ENCODE measurements at places on chromosomes 11 and 22.
A peak's percentile ranks its signal among the peaks of the same experiment; 100 is the strongest.

- DNase-seq: no peak
Measured at GRCh38 chr22:25554238-25554671, 10.2 kb upstream of the GRK3 start.

DNA sequence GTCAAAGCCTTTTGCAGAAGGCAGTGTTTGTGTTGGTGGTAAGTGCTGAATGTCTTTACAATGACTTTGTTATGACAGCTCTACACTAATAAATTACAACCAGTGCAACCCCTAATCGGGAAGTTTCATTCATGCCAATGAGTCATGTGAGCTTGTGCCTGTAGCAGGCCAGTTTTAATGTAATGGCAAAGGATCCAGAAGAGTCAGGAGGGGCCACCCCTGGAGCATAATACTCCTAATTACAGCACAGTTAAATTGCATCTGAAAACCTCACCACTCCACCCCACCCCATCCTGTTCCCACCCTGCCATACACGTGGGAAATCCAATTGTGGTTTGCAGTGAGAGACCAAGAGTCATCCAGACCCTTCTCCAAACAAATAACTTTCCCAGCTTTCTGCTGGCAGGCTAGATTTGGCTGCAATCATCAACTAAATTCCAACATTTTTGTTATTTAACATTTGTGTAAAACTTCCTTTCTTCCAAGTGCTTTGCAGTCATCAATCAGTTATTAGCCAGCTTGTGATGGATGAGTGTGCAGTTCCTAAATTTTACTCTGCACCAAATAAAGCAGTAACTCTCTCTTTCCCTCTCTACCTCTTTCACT lies 277.3 kb upstream of the FAT3 start:
- peak; percentile 78 for DNase-seq

GRCh38 chr11:115169251-115169650 lies 335.0 kb downstream of the CADM1 start:
- DNase-seq: no peak

GRCh38 chr11:45663486-45664375 lies 1.7 kb downstream of the CHST1 start:
- DNase-seq: no peak

- DNase-seq: no peak
Measured at GRCh38 chr11:65366340-65366773, 11.8 kb downstream of the TIGD3 start.

GRCh38 chr22:37797874-37798500 lies 9.7 kb upstream of the GCAT start:
- DNase-seq: no peak

GRCh38 chr11:36746886-36747710 lies 149.1 kb upstream of the RAG2 start:
- peak; percentile 37 for DNase-seq

GRCh38 chr22:28351476-28351875 lies 328.2 kb downstream of the TTC28 start:
- DNase-seq: no peak

DNA sequence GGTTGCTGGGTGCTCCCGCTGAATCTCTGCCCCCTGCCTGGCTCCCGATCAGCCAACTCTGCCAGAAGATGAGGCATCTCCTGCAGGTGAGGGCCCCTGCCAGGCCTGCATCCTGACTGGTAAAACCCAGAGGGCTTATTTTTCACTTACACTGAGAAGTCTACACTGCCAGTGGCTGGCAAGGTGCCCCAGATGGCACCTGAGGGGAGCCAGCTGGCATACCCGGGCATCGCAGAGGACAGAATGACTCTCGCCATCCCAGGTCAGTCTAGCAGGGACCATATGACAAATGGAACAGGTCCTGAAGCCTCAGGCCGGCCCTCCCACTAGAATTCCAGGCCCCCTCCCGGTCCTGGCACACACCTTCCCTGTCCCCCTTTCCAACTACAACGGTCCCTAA lies 30.9 kb downstream of the MACROD1 start:
- DNase-seq: no peak

GRCh38 chr11:47235163-47235562 lies 13.5 kb downstream of the ACP2 start:
- DNase-seq: no peak

DNA sequence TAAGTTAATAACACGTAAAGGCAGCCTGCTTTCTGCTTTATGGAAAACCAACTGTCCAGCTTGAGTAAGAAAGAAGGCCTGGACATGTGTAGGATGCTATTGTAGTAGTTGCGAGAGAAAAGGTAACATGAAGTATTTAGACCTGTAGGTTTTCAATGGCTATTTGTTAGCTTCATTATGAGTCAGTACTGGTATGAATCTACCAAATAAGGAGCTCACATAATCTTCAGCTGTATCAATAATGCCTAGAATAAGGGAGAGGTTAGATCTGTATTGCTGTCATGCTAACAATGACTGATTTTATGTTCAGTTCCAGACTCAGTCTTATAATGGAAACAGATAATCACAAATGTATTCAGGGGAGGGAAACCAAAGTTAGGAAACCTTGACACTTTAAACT lies 550.3 kb downstream of the CNTN5 start:
- DNase-seq: no peak

DNA sequence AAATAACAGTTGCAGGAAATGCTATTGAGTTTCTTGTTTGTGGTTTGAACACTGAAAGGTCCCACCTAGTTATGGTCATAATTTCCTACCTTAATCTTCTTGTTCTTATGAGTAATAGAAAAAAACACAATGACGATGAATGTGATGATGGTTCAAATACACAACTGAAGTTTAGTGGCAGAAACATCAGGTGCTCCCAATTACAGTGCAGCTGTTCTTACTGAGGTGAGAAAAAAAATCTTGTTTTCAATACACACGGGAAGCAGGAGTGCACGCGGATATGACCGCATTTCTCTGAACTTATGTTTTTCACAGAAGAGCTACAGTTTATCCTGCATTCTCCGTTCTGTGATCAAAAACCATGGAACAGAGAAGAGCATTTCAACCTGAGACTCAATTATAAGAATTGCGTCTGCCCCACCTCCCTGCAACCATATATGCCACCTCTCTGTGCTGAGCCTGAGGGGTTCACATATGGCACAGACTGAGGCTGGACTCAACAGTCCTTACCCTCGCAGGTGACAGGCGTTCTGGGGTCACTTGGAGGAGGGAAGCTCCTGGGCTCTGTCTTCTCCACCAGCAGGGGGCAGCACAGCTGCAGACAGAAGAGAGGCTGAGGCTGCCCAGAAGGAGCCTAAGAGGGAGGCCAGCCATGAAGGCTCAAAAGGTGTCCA lies 99.7 kb upstream of the IGLL5 start:
- no peak for DNase-seq

- DNase-seq: peak; percentile 84
Measured at GRCh38 chr11:45872651-45873356, 12.6 kb upstream of the MAPK8IP1 start.

- DNase-seq: peak; percentile 37
Measured at GRCh38 chr11:70326365-70326811, 55.9 kb downstream of the PPFIA1 start.

- no peak for DNase-seq
Measured at GRCh38 chr11:69396051-69396947, 85.2 kb upstream of the LINC01488 start.
